ENCODE measurements at places on chromosomes 3 and 15.

DNA sequence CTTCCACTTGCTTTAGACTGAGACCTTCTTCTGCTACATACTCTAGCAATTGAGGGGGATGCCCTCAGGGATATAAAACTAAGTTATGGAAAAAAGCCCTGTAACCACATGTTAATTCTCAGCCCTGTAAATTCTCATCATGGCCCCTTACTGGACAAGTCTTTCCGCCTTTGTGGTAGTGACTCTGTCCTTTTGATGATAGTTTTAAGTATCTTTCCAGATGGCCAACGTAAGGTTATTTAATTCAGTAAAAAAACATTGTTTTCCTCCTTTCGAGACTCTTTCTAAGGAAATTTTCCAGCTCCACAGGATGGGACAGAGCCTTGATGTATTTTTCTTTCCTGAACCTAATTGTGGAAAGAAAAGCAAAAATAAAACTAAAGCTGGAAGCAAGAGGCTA is 25.3 kb upstream of the TM4SF4 start:
- DNase-seq, result no peak

DNA sequence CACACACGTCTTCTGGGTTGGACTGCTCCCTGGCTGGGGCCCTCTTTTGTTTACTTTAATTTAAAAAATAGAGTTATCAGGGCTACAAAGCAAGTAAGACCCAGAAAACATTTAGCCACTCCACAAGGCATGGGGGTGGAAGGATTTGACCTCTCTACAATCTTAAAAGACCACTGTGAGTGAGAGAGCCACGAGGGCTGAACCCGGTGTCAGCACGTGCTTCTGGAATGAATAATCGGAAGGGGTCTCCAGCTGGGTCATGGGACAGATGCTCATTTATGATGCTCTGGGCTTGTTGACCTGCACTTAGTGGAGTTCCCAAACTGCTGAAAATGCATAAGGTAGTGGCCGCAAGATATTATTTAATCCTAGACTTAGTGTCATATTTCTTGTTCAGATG is 52.4 kb downstream of the EIF4E3 start:
- no peak for DNase-seq

DNA sequence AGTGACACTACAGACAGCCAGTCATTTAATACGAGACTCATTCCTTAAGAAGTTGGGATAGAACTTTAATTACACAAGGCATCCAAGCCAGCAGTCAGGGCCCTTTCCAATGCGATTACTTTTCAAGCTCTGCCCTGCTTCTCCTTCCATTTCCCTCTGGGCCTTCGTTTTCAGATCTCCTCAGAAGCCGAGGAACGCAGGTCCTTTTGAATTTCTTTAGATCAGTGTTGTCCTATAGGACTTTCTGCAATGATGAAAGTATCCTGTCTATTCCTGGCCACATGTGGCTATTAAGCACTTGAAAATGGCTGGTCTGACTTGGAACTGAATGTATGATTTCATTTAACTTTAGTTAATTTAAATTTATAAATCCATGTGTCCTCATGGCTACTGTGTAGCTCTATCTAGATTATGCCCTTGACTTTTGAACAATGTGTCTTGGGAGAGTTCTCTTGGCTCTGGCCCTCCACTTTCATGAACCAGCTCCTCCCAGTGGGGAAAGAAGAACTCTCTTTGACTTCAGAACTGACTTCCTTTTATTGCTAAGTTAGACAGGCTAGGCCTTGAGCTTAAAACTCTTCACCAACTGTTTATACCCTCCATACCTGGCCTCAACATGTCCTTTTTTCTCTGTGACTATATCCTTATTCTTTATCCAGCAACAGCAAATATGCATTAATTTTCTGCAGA is 22.6 kb downstream of the TGFBR2 start:
- DNase-seq, result peak; percentile 63

GRCh38 chr3:189781415-189781814 is 150.2 kb downstream of the TP63 start:
- DNase-seq, result no peak

GRCh38 chr3:146589899-146590508 is 15.1 kb downstream of the PLSCR5 start:
- peak; percentile 65 for DNase-seq

- DNase-seq, result no peak
Measured at GRCh38 chr3:126526668-126527005, 2.7 kb downstream of the CHST13 start.

Measured in dermis blood vessel endothelial cell (primary cell).